ENCODE measurements at places on chromosomes 13 and 19. TPM values are rescaled to one million over a fixed set of nuclear protein-coding genes. Genes with fewer than 3 reads are reported as not detected.

The TMIGD2 gene
- total RNA-seq, result not detected

The SHISA7 gene
- not detected for total RNA-seq

The PALM gene
- 61.0 TPM for total RNA-seq

The ZNF787 gene
- 10.2 TPM for total RNA-seq

The DHRS12 gene
- total RNA-seq, result 35.7 TPM

The KLK4 gene
- total RNA-seq, result not detected

The RFX1 gene
- 3.7 TPM for total RNA-seq

The MBD3L2 gene
- not detected for total RNA-seq

The RDH8 gene
- total RNA-seq, result not detected

The NAPSA gene
- total RNA-seq, result 1.6 TPM

The FFAR3 gene
- total RNA-seq, result 0.16 TPM

The SH3GL1 gene
- total RNA-seq, result 33.8 TPM

The XRCC1 gene
- total RNA-seq, result 21.0 TPM

The SLC17A7 gene
- 4.3 TPM for total RNA-seq

The SBK2 gene
- not detected for total RNA-seq

The CGB7 gene
- total RNA-seq, result not detected

Measured in breast epithelium (tissue), 4 donors.